Left renal pelvis (tissue), 4 donors: ENCODE measurements at places on chromosomes 4 and X. TPM values are rescaled to one million over a fixed set of nuclear protein-coding genes. Genes with fewer than 3 reads are reported as not detected.

The TCEAL2 gene
- polyA plus RNA-seq = 25.0 TPM

DNA sequence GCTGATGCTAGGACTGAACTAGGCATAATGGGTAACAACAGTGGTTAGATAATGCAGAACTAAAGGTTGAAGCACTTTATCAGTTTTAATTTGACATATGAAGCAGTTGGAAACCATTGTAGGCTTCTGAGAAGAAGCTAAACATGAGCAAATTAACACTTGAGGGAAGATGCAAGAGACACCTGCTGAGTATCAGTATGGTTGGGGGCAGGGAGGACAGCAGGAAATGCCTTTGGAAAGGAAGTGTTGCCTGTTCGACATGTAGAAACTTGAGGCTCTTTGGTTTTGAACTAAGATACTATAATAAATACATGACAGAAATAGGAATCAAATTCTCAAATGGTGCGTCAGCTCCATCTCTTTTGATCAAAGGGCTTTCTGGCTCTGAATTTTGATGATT is 115.6 kb downstream of the FHIP1A start:
- no peak for DNase-seq

The AMBN gene
- polyA plus RNA-seq = 1.5 TPM

GRCh38 chrX:109352066-109352588 is 129.8 kb downstream of the GUCY2F start:
- no peak for DNase-seq

The DUX4 gene
- polyA plus RNA-seq = 0.27 TPM

DNA sequence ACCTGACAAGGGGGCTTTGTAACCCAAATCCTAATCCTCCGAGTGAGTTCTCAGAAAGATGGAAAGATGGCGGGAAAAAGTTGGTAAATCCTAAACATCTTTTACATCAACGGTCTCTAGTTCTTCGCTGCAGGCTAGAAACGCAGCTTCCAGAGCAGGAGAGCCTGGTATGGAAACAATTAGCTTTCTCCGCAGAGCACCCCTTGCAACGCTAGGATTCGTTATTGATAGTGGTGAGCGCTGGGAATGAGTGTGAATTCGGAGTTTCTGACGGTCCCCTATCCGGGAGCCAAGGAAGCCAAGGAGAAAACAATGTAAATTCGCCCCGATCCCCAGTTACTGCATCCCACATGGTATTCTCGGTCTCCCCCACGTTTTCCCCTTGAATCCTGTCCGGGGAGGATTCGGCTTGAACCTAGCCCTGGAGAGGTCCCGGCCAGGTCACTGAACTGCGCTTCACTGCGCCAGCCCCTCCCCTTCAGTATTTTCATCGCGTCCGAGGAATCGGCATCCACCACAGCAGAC is 4.7 kb upstream of the NEUROG2 start:
- no peak for DNase-seq

DNA sequence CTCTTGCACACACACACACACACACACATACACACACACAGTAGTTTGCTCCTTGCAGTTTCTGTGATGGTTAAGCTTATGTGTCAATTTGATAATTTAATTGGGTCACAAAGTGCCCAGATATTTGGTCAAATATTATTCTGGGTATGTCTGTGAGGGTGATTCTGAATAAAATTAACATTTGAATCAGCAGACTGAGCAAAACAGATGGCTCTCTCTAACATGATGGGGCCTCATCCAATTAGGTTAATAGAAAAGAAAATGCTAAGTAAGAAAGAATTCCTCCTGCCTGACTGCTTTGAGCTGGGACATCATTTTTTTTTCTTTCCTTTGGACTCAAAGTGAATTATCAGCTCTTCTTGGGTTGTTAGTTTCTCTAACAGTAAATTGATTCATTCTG is 191.2 kb upstream of the INTU start:
- DNase-seq = no peak

- DNase-seq = no peak
Observed at GRCh38 chrX:86012188-86012587, 35.2 kb downstream of the CHM start.

DNA sequence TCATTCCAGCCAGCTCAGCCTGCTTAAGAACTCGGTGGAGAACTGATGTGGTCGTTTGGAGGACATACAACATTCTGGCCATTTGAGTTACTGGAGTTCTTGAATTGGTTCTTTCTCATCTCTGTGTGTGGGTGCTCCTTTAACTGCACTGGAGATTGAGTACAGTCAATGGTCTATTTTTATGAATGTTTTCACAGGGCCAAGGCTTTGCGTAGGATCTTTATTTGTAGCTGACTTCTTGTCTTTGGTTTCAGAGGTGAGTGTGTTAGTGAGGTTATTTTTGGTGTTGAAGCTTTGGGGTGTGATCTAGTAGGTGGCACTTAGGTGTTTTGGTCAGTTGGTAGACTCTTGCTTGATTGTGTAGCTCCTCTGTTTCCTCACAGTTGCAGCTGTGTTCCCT is 288.4 kb downstream of the LHFPL1 start:
- DNase-seq = no peak

- DNase-seq = no peak
Observed at GRCh38 chr4:79050541-79050880, 111.3 kb upstream of the PAQR3 start.

The GPAT3 gene
- polyA plus RNA-seq = 1.7 TPM

- DNase-seq = no peak
Observed at GRCh38 chrX:115011428-115011827, 6.0 kb downstream of the IL13RA2 start.

DNA sequence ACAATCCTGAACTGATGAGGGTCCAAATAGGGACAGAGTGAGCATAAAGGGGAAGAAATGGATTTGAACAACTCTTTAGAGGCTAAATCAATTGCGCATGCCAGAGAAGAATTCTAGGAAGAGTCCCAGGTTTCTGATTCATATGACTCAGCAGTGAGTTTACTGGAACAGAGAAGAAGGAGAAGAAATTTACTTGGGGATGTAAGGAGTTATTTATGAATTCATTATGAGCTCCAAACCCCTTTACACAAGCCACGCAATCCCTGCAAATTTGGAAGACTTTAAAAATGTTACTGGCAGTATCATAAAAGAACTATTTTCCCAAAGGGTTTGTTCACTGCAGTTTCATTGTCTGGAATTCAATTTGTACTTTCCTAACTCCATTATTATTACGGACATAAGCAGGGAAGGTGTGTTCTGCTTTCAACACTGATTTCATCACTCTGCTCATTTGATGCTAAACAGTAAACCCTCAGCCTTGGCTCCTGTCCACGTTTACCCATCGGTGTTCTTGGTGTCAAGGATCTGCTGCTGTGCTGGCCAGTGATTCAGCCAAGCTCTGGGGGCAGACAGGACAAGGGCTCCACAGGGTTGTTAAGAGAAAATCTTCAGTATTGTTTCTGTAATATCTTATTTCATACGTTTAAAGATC is 273.7 kb downstream of the HNRNPD start:
- DNase-seq = no peak

DNA sequence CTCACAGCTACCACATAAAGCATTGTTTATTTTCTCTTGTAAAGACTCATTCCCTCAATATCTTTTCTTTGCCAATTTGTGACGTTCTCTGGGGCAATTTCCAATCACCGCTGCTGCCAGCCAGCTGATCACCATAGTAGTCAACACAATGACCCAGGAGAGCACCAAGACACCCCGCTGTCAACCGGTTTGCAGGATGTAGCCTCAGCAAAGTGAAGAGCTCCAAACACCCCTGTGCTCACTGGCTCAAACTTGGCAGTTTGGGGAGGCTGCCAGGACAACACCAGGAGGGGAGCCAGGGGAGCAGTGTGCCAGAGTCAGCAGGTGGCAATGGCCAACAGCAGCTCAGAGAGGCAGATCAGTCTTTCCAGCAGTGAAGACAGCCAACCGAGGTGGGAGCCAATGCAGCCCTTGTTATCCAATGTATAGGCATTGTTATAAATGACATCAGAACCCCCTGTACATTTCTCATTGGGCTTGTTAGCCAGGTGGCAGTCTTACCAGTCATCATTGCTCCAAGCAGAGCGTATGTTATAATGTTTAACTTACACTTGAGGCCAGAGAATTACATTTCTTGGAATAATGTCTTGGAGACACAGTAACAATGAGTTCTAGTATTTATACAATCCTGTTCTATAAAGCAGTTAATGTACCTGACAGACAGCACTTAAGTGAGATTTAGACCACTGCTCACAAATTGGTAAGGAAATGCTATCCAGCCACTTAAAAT is 274.9 kb upstream of the GK2 start:
- no peak for DNase-seq

The RAB9B gene
- polyA plus RNA-seq = 4.1 TPM

DNA sequence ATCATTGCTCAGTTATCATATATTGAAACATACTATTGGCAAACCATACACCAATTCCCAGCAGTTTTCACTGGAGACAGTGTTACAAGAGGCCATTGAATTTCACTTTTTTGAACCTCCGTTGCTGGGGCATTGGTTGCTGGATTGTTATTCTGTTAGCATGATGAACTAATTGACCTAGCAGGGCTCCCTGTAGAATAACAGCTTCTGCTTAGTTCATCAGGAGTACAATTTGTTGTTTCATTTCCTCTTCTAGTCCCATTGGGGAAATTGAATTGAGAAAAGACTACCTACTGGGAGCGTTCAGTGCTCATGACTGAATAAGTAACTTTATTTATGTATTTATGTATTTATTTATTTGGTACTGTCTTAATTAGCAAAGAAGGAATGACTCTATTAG is 151.6 kb downstream of the SLIT2 start:
- DNase-seq = no peak

GRCh38 chrX:78532363-78532762 is 126.8 kb downstream of the RTL3 start:
- DNase-seq = no peak

The PRDM5 gene
- polyA plus RNA-seq = 14.5 TPM

The TLR6 gene
- polyA plus RNA-seq = 1.8 TPM

- no peak for DNase-seq
Observed at GRCh38 chrX:132118358-132118757, 9.5 kb downstream of the FRMD7 start.

DNA sequence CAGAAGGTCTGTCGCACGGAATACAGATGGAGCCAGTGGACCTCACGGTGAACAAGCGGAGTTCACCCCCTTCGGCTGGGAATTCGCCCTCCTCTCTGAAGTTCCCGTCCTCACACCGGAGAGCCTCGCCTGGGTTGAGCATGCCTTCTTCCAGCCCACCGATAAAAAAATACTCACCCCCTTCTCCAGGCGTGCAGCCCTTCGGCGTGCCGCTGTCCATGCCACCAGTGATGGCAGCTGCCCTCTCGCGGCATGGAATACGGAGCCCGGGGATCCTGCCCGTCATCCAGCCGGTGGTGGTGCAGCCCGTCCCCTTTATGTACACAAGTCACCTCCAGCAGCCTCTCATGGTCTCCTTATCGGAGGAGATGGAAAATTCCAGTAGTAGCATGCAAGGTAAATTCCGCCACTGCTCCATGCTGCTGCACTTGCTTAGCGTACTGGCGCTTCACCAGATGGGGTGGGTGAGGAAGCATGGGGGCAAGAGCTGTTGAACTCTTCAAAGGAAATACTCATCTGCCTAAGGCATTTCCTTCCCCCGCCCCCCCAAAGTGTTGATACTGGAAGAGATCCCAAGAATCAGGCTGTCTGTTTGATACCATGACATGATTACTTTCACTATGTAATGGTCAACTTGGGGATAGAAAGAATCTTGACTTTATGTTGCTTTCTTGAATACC is 24.8 kb downstream of the KLF3 start:
- DNase-seq = no peak

The FABP2 gene
- not detected for polyA plus RNA-seq

The TCP11X2 gene
- polyA plus RNA-seq = 1.9 TPM

The BEX4 gene
- 152 TPM for polyA plus RNA-seq

The GLRA2 gene
- 0.20 TPM for polyA plus RNA-seq

- DNase-seq = no peak
Observed at GRCh38 chr4:62522273-62522672, 1322.1 kb downstream of the ADGRL3 start.

GRCh38 chr4:91751961-91752360 is 551.8 kb upstream of the GRID2 start:
- no peak for DNase-seq

The PUDP gene
- 21.3 TPM for polyA plus RNA-seq

DNA sequence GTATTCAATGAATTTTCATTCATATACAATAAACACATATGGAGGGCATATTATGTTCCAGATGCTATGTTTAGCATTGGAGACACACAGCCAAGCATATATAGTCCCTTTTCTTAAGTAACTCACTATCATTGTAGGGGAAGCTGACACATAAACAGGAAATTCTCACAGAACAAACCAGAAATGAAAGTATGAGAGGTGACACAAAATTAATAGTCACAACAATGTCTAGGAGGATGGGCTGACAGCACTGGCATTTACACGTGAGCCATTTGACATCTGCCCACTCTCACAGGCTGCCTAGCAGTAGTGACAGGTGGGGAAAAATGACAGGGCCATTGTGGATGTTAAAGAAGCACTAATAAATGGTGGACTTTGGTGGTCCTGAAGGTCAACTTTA is 2.6 kb upstream of the CNOT6L start:
- DNase-seq = no peak

The KCNE5 gene
- polyA plus RNA-seq = 3.1 TPM

The EFHC2 gene
- polyA plus RNA-seq = 10.1 TPM

- DNase-seq = no peak
Observed at GRCh38 chr4:143360838-143361625, 24.4 kb downstream of the GAB1 start.
